AG09309 (cell line): ENCODE measurements at places on chromosomes 3 and 15.

GRCh38 chr15:72783004-72783639, 436 bp downstream of the ADPGK start:
- DNase-seq, result no peak

DNA sequence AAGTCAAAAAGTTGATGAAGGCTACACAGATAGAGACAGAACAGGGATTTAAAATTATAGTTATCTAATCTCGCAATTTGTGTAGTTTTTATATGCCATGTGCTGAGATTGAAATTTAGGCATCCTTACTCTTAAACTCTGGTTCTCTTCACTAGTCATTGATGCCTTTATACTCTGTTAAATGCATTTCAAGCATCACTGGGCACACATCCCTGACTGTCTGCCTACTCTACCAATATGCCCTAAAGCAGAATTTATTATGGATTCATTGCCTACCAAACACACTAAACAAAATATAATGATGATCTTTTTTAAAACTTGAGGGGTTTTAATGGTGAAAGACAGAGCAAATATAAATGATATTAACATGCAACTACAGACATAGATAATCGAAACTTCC, 10.3 kb upstream of the ALCAM start:
- no peak for DNase-seq

DNA sequence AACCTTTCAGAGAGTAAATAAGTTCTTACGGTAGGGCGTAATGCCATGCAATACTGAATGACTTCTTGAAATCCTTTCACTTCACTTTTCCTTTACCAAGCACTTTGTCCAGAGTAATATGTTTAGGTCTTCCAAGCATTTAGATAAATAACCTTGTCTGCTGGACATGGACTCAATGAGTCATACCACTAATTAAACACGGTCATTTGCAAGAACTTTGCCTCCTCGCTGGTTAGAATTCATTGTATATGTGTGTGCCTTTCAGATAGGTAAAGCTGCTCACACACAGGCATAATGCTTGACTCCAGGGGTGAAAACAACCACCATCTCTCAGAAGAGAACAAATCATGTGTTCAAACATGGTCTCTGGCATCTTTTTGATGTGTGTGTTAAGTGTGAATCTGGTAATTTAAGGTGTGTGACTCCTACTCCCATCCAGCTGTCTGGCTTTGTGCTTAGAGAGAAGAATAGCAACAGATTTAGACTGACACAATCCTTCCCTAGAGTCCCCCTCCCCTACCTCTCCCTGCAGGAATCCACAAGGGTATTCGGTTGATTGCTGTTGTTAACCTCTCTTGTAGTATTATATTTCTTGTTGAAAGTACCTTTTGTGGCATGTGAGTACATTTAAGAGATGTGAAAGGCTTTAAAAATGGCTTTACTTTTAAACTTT, 419.0 kb downstream of the CNTN4 start:
- no peak for DNase-seq

DNA sequence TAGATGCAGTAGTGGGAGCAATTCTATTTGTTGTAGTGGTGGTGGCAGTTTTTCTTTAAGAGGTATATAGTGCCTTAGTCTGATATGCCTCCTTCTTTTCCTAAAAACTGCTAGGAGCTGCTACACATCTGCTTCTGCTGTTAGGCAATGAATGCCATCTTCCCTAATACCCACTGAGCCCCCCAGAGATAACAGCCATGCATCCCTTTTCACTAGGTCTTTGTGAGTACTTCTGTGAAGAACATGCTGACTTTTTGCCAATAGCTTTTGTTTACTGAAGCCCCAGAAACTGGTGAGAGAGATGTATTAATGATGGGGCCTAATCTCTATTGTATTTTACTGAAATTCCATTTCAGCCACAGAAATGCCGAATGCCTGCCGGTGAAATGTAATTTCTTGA, 92.6 kb upstream of the CHL1 start:
- no peak for DNase-seq

DNA sequence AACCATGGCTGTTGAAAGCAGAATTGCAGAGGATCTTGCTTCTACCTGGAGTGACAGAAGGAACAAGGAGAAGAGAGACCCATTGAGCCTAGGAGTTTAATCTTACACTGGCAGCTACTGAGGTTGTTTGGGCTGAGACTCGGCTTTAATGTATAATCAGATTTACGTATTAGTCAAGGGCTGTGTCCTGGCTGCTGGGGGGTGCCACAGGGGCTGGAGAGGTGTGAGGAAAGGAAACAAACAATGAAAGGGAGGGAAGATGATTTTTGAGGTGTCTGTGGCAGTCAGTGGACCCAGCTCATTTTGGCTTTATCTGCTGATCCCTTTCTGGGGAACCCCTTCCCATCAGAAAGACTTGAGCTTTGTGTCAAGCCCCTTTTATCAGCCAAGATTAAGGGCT, 95.7 kb downstream of the PRICKLE2 start:
- no peak for DNase-seq

DNA sequence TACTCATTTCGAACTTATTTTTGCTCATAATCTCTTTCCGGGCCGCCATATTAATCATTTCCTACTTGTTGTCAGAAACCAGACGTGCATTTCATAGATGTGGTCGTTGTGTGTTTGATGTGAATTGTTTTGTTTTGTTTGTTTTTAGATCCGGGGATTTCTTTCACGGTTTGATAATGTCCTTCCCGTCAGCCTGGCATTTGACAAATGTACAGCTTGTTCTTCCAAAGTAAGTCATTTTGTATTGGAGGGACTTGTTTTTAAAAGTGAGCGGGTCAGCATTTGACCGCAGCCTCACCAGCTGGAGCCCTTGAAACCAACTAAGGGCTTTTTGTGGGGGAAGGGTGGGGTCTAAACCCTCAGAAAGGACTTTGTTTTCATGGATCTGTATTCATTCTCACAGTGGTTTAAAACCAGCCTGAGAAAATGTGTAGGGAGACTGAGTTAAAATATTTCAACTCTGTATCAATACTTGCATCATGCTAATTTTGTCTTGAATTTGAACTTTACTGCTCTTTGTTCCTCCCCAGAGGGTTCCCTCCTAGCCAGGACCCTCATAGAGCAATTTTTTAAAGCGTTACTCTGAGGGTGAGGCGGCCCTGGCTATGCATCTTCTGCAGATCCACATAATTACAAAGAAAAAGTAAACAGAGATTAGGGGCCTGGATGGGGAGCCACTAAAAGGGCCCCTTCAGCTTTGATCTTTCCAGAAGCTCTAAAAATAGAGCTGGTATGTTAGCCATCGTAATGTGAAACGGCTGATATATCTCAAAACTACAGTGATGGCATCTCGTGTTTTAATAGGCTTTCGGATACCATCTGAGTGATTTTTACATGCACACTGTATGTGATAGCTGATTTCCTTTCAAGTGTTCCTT, 107.9 kb downstream of the ATG7 start:
- no peak for DNase-seq

DNA sequence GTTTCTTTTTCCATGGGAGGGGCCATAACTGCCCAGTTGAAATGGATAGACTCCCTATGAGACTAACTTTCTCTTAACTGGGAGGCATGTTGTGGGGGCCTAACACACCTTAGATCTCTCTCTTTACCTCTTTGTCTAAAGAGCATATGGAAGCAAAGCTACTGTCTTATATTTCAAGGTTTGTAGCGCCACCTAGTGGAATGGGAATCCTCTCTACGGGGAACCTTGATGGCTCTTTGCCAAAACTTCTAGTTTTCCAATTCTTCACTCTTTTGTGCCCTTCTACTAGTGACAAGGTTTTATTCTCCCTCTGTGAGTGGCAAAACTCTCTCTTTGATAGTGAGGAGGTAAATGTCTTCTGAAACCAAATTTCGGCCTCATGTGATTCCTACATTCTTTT, 1030.4 kb upstream of the CADM2 start:
- DNase-seq, result no peak

GRCh38 chr3:115092220-115092791, 54.8 kb downstream of the ZBTB20 start:
- DNase-seq, result peak; percentile 38

- no peak for DNase-seq
Measured at GRCh38 chr3:157280786-157281185, 120.8 kb upstream of the CCNL1 start.

- DNase-seq, result no peak
Measured at GRCh38 chr15:58594898-58595297, 154.6 kb downstream of the ADAM10 start.

DNA sequence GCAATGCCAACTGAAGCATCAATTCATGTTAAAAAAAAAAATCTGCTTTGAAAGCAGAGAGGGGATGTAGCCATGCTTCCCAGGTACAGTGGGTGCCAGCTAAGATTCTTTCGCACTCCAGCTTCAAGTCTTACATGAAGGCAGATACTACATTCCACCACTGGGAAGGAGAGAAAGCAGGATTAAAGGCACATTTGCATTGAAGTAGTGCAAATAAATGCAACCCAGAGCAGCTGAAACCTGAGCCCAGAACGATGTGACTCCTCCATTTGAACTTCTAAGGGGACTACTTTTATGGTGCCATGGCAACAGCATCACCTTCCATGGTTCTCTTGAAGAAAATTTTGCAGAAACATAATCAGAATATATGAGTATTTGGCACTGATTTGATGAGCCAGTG, 19.1 kb upstream of the GJD2 start:
- no peak for DNase-seq

- no peak for DNase-seq
Measured at GRCh38 chr3:192850451-192850981, 67.1 kb downstream of the MB21D2 start.

DNA sequence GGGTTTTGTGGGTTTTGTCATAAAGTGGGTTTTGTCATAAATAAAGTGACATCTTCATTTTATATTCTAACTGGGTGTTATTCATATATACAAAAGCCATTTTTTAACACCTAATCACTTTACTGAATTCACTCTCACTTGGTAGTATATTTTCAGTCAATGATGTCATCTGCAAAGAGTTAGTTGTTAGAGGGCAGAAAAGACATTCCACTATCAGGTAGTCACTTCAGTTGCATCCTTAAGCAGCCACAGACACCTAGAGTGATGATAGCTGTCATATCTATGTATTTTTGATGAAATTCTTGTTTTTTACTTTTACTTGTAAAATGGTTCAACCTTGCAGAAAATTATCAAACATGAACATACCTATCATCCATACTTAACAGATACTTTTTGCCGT, 89.0 kb downstream of the DHX36 start:
- no peak for DNase-seq

GRCh38 chr15:78059110-78059839, 18.2 kb downstream of the TBC1D2B start:
- no peak for DNase-seq

- DNase-seq, result no peak
Measured at GRCh38 chr3:194931347-194931746, 245.7 kb downstream of the FAM43A start.

DNA sequence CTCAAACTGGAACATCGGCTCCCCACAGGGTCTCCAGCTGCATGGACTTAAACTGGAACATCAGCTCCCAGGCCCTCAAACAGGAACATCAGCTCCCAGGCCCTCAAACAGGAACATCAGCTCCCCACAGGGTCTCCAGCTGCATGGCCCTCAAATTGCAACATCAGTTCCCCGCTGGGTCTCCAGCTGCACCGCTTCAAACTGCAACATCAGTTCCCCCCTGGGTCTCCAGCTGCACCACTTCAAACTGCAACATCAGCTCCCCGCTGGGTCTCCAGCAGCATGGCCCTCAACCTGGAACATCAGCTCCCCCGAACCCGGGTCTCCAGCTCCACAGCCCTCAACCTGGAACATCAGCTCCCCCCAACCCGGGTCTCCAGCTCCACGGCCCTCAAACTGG, 82.0 kb downstream of the TFRC start:
- no peak for DNase-seq

DNA sequence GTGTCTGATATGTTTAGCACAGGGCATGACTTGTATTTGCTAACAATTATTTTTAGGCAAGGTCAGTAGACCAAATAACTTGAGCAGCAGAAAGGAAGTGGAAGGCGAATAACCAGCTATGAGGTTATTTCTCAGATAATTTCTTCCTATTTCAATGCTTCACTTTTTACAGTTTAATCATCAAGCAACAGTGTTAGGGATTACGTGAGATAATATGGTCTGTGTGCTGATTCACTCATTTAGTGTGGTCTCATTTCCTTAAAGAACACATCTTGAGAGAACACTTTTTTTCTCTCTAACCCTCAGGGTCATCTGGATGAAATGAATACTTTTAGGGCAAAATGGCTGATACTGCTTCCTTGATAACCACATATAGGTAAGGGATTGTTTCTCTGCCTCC, 126.0 kb upstream of the CCNL1 start:
- no peak for DNase-seq

- DNase-seq, result no peak
Measured at GRCh38 chr3:57518276-57518915, 25.7 kb downstream of the DNAH12 start.

DNA sequence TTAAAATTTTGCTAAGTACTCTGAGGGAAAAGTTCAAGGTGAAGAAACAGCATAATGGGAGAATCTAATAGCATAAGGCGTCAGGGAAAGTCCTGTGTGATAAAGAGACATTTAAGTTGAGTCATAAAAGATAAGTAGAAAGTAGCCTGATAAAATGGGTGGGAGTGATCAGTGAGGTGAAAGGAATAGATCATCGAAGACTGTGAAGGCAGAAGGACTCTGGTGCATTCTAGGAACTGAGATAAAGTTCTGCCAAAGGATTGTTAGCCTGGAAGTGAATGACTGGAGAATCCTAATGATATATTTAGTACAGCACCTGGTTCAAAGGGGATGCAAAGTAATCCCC, 149.9 kb downstream of the CFAP20DC start:
- DNase-seq, result no peak

GRCh38 chr3:120678984-120679383, 3.1 kb downstream of the HGD start:
- no peak for DNase-seq

DNA sequence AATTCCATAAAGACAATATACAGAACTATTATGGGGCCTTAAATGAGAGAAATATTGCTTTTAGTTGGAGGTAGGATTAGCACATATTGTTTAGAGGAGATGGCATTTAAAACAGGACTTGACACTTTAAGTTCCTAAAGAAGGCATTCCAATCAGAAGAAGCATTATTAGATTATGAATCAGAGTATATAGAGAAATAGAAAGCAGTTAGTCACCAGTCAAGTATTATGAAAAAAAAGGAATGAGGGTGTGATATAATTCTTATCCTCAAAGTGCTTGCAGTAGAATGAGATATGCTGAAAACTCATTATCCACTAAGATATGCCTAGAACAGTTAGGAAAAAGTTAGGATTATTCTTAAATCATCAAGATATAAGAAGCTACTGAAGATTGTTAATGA, 456.2 kb downstream of the ZNF385D start:
- peak; percentile 24 for DNase-seq

- DNase-seq, result no peak
Measured at GRCh38 chr15:101431748-101432147, 57.8 kb downstream of the PCSK6 start.
